ENCODE measurements at places on chromosomes 4 and X.

GRCh38 chr4:38503689-38504395, 160.2 kb upstream of the KLF3 start:
- DNase-seq, result no peak

- DNase-seq, result no peak
These were observed 175.2 kb upstream of the TET2 start for GRCh38 chr4:104971462-104971861.

DNA sequence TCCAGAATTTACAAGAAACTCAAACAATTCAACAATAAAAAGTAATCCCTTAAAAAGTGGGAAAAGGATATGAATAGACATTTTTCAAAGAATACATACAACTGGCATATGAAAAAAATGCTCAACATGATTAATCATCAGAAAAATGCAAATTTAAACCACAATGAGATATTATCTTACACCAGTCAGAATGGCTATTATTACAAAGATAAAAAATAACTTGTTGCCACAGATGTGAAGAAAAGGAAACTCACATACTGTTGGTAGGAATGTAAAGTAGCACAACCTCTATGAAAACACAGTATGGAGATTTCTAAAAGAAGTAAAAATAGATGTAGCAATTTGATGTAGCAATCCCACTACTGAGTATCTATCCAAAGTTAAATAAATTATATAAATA, 65.1 kb upstream of the DIAPH2 start:
- DNase-seq, result no peak

GRCh38 chr4:184282895-184283654, 65.4 kb upstream of the ENPP6 start:
- no peak for DNase-seq

DNA sequence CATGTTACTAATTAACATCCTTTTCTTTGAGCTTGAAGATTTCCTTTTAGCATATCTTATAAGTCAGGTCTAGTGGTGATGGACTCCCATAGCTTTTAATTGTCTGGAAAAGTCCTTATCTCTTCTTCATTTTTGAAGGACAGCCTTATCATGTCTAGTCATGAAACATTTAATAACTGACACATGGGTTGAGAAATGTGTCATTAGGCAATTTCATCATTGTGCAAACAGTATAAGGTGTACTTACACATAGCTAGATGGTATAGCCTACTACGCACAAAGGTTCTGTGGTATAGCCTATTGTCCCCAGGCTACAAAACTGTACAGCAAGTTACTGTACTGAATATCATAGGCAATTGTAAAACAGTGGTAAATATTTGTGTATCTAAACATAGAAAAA, 34.5 kb upstream of the ALG13 start:
- no peak for DNase-seq

GRCh38 chrX:47500554-47500953, 17.5 kb upstream of the ZNF41 start:
- no peak for DNase-seq

DNA sequence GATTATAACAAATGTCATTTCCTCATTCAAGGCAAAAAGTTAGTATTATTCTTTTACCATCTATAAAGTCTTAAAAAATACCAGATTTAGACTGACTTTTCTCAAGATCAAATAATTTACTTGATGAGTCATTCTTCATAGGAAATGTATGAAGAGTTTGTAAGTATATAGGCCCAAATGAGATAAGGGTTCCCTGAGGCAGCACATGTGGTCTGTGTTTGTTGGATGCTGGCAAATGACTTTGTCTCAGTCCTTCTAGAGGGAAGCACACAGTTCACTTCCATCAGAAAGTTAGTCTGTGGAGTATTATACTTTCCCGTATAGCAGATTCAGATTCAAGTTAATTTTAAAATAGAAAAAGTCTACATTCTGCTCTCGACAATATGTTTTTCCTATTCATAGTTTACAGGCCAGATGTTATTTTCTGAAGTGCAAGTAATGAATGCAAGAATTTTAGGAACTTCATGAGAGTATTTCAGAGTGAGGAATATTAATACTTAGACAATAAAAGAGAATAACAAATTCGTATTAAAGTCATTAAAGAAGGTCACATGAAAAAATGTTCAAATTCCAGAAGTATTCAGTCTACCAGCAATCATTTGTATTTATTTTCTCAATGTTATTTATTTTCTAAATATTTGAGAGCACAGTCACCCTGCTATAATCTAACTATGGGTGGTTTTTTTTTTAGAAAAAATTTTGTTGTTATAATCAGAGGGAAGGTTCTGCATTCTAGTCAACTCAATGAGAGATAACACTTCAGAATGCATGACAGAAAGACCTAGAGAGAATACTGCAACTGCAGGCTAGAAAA, 601.8 kb upstream of the ZFP42 start:
- DNase-seq, result no peak

DNA sequence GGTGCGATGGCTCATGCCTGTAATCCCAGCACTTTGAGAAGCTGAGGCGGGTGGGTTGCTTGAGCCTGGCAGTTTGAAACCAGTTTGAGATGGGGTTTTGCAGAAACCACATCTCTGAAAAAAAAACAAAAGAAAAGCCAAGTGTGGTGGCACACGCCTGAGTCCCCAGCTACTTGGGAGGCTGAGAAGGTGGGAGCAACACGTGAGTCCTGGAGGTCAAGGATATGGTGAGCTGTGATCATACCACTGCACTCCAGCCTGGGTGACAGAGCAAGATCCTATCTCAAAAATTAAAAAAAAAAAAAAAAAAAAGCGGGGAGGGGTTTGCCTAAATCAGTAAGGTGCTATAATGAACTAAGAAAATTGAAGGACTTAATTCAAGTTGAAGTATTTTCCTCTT, 58.2 kb upstream of the TBC1D14 start:
- DNase-seq, result no peak

DNA sequence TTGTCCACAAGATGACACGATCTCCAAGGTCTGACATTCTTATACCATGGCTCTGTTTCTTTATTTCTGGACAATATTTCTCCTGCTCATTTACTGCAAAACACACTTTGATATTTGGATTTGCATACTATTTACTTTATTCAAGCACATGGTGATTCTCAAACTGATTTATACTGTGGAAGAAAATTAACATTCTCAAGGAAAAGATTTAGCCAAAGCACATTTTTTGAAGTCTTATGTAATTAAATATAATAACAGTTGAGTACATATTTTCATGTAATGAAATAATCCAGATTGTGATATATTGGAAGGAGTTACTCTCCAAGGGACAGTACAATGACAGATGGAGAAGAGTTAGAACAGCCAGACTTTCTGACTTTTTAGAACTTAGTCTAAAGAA, 155.8 kb upstream of the CT83 start:
- no peak for DNase-seq

DNA sequence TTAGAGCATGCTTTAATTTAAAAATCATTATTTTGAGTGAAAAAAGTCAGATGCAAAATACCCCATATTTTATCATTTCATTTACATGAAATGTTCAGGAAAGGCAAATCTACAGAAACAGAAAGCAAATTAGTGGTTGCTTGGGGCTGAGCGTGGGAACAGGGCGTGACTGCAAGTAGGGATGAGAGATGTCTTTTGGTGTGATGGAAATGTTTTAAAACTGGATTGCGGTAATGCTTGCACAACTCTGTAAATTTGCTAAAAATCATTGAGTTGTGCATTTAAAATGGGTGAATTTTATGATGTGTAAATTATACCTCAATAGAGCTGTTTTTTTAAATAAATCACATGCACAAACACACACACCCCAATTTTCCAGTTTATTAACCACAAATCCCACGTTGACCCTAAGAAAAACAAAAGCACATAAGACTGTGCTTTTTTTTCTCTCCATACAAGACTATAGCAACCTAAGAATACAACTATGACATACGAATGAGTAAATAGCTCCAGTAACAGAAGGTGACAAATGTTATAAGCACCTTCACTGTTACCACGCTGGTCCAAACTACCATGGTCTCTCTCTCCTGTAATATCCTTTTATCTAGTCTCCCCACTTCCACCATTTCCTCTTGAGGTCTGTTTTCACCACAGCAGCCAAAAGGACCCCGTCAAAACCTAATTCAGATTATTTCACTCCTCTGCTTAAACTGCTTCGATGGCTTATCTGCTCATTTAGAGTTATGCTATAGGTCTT, 37.2 kb downstream of the FRMD7 start:
- DNase-seq, result no peak

DNA sequence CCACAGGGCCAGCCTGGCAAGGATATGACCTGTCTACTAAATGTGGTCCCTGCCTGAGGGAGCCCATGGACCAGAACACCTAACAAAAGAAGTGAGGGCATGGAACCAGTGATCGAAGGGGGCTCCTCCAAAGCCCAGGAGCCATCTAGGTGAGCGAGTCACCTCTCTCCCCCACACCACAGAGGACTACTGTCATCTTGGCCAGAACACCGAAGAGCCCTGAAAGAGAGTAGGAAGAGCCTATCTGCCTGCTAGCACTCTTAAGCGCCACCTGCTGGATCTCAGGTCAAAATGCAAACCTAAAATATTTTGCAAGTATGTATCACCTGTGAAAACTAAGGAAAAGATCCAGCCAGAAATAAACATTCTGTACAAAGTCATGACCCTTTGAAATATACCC, 137.9 kb upstream of the ZXDB start:
- peak; percentile 22 for DNase-seq

DNA sequence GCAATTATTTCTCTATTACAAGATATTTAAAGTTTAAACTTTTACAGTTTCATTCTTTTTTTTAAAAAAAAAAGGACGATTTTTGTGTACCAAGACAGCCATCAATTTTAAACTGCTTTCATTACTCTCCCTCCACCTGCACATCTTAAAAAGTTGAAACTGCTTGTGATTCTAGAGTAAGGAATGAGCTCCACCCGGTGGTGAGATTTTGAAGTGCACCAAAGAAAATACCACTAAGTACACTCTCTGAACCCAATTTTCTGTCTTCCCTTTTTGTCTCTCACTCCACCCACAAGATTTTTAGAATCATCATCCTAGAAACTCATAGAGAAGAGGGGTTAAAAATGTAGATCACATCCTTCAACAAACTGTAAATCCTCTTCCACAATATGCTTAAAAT, 91.3 kb upstream of the WDR44 start:
- peak; percentile 58 for DNase-seq

DNA sequence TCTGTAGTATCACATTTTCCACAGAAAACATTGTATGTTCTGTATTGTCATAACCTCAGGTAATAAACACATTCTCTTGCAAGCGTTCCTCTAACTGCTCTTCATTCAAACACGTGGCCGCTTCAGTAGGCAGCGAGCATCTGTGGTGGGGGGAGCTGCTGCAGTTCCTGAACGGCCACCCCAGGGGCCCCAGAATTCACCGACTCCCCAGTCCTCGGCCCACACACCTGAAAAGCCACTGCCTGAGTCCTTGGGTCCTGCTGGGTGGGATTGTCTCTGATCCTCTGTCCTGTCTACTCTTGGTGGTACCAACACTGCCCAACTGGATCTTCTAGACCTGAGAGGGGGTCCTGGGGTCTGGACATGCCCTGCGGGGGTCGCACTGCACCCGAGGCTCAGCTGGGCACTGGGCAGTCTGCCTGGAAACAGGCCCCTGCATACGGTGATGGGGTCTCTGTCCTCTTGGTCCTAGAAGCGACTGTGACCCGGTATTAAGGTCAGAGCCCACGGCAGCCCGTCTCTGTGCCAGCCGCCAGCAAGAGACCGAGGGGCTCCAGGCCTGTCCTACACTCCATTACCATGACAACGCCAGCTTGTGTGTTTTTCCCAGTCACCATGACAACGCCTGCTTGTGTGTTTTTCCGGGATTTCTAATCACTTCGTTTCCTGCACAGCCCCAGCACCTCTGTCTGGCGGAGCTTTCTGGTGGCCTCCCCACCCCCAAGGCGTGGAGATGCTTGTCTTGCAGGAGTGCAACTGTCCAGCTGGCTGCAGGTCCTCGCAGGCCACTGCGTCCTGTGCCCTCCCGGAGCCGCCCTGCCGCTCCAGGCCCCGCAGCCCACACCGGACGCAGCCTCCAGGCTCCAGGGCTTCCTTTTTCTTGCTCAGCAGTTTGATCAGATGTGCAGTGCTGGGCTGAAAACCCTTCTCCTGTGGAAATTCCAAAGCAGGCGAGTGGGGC, 16.0 kb downstream of the CTBP1 start:
- no peak for DNase-seq

- DNase-seq, result no peak
These were observed 473.4 kb upstream of the FTHL17 start for GRCh38 chrX:31545191-31545590.

GRCh38 chr4:98267498-98267897, 6.3 kb downstream of the RAP1GDS1 start:
- DNase-seq, result no peak

GRCh38 chr4:30912098-30912714, 192.0 kb downstream of the PCDH7 start:
- DNase-seq, result no peak

DNA sequence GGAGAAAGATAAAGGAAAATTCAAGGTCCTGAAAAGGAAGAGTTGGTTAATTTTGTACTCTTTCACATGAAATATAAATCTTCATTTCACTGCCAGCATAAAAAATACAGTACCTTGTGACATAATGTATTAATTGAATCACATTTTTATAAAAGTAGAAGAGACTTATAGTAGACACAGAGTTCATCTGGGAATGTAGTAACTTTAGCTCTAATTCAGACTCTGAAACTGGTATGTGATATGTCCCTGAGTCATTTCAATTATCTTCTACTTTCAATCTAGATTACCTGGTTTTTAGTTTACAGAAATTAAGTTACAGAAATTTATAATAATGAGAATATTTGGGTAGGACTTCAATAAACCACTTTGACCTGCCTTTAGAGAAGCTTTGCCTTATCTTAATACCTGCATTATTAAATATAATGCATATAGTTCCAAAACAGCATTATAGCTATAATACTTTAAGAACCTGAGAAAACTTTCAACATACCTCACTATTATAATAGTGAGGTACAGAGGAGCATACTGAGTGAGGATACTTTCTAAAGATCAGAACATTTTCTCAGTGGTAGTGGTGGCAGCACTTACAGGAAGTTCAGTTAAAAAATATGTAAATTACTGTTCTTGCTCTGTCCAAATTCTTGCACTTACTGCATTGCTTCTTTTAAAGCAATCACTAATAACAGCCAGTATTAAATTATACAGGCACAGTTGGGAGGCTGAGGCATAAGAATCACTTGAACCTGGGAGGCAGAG, 11.2 kb downstream of the NEK1 start:
- no peak for DNase-seq

- DNase-seq, result no peak
These were observed 40.9 kb upstream of the MAP3K15 start for GRCh38 chrX:19556202-19556601.

DNA sequence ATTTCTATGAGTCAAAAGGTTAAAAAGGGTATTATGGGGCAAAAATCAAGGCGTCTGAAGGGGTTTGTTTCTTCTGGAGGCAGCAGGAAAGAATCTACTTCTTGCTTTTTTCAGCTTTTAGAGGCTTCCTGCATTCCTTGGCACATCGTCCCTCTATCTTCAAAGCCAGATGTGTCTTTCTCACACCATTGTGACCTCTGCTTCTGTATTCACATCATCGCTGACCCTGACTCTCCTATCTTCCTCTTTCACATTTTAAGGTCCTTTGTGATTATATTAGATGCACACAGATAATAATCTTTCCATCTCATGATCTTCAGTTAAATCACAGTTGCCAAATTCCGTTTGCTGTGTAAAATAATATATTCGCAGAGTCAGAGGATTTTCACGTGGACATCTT, 112.7 kb downstream of the PPP4R3C start:
- no peak for DNase-seq

GRCh38 chr4:16721613-16722291, 176.7 kb downstream of the LDB2 start:
- no peak for DNase-seq

GRCh38 chr4:95295157-95295556, 253.6 kb downstream of the UNC5C start:
- no peak for DNase-seq

All from HEK293T (cell line).